NCI-H1092 (cell line): ENCODE measurements at places on chromosomes 1 and 21.
A peak's percentile ranks its signal among the peaks of the same experiment; 100 is the strongest.

GRCh38 chr21:31180256-31181081, 142.2 kb upstream of the KRTAP19-8 start:
- peak; percentile 8 for DNase-seq

DNA sequence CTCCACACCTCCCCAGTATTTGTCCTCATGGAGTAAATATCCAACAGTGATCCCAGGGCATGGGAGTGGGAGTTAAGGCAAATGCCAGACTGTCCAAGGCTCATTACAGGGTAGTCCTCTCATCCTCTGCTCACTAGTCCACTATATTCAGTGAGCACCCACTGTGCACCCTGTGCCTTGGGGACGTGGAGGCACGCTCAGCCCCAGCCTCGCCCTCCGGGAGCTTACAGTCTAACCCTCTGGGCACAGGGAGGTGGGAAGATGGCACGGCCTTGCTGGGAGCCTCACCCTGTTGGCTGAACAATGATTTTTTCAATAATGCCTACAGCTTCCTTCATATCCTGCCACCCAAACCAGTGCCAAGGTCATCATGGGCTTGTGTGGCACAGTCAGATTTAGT, 2.8 kb downstream of the HES2 start:
- no peak for DNase-seq

DNA sequence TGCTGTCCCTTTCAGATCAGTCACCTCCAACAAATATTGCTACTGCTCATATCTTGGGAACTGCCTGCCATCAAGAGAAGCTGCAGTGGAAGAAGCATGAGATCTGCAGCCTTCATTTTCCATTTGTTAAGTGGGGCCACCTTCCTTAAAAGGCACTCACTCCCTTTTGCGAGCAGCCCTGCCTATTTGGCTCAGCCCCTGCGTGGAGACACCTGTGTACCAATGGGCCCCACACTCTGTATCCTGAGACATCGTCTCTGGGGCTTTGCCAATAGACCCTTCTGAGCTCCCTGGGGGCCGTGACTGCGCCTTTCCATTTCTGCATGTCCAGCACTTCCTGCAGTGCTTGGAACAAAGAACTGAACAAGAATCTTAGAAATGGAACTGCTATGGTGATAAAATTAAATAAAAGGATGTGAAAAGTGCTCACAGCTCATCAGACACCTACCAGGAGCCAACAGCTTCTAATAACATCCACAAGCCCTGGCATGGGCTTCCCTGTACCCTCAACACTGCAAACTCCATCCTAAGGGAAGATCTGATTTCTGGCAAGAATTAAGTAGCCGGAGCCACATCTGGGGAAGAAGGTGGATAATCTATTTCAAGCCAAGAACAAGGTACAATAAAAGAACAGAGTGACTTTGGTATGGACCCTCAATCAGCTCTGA, 36.7 kb downstream of the PARP1 start:
- DNase-seq: no peak

DNA sequence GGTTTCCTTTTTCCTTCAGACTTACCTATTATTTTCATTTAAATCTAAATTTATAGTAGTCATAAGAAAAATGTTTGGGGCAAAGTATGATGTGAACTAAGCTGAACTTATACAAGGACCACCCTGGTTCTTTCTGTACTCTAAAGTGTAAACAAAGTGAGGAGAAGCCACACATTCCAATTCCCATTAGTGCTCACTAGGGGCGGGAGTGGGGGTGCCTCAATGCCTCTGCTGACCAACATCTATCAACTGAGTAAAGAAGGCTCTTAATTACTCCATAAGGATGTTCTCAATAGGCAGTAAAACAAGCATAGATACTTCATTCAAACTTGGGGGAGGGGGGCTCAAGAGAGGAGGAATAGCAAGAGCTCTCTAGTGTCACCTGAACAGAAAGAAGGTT, 151.7 kb downstream of the CDC42BPA start:
- DNase-seq: no peak

DNA sequence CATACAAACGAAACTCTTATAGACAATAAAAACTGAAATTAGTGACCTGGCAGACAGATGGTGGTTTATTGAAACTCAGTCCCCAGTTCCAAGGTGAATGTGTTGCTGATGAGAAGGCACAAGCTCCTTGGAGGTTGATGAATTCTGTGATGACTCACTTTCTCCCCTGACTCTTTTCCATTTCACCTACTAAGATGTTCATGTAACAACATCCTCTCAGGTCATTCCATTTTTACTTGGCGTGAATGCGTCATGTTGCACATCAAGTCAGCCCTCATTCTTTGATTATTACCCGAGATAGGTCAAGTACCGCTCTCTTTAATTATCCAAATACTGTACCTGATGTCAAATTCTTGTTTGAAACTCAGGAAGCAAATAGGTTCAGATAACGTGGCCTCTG, 10.1 kb upstream of the IL10RB start:
- DNase-seq: no peak

GRCh38 chr1:205760606-205761005, 10.6 kb upstream of the NUCKS1 start:
- no peak for DNase-seq

- DNase-seq: no peak
Observed at GRCh38 chr21:28294051-28294450, 698.6 kb downstream of the LTN1 start.

DNA sequence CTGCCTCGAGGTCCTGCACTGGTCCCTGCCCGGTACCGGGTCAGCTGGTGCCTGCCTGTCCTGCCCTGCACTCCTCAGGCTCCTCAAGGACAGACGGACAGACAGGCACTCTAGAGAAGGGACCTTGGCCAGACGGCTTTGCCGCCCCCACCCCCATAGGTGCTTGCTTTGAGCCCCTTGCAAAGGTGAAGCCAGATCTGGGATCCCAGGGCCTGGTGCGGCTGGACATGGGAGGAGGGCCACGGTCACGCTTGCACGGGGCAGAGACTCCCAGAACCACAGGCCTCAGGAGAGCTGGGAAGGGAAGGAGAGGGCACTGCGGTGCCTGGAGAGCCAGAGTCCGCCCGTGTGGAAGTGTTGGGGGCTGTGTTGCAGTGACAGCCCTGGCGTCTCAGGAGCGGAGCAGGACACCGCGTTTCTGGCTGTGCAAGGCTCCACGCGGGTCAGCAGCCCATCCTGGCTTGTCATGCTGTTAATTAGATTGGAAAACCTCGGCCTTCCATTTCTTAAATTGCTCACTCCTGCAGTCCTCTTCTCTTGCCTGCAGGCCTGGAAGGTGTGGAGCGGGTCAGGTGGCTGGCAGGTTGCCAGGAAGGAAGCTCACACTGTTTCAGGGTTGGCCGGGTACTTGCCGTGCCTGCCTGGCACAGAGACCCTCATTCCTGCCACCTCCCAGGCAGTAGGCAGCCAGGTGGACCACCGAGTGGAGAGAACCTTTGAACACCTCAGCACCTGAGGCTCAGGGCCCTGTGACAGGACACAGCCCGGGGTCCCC, 16.3 kb downstream of the COL18A1 start:
- no peak for DNase-seq

GRCh38 chr1:11610629-11611180, 43.5 kb downstream of the FBXO2 start:
- peak; percentile 52 for DNase-seq

GRCh38 chr1:157952601-157953000, 40.8 kb upstream of the KIRREL1 start:
- DNase-seq: no peak

- no peak for DNase-seq
Observed at GRCh38 chr1:5379176-5379759, 613.0 kb downstream of the NPHP4 start.

DNA sequence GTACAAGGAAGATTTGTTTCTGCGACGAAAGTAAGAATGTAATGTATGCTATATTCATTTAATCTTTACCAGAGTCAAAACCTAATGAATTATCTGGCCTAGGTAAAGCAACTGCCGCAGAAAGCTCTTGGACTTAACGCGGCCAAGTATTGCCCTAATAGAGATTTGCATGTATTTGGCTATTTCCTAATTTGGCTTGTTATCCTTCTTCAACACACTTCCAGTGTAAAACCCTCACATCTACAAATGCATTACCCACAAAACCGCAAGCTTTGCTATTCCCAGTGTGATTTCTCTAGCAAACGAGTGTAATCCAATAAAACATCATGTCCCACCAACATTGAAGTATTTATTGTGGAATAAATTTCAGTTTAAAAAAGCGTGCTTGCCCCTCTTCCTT, 123.8 kb upstream of the LMO4 start:
- no peak for DNase-seq

GRCh38 chr21:46243325-46243724, 14.8 kb upstream of the LSS start:
- no peak for DNase-seq

- DNase-seq: no peak
Observed at GRCh38 chr1:173249349-173249748, 42.2 kb upstream of the TNFSF4 start.

DNA sequence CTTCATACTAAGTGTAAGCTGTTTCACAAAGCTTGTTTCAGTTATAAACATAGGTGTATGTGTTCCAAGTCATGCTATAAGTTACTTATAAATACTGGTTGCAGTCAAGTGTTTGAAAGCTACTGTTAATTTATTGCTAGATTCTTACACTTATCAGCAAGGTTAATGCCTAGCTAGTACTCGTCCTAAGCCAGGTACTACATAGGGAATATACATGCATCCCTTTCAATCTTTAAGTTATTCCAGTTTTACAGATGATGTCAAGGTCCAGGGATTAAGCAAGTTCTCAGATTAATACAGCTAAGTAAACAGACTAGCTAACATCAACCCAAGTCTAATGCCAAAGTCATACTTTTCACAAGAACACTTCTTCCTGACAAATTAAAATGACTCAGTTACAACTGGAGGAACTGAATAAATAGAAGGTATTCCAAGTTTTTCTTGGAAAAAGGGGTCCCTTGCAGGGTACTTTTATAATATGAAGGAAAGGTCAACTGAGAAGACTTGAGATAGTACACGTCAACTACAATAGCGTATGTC, 652.2 kb upstream of the USP24 start:
- DNase-seq: no peak

GRCh38 chr1:198657550-198658064, 18.8 kb downstream of the PTPRC start:
- DNase-seq: no peak

- DNase-seq: no peak
Observed at GRCh38 chr1:31761883-31762282, 2.3 kb downstream of the ADGRB2 start.

DNA sequence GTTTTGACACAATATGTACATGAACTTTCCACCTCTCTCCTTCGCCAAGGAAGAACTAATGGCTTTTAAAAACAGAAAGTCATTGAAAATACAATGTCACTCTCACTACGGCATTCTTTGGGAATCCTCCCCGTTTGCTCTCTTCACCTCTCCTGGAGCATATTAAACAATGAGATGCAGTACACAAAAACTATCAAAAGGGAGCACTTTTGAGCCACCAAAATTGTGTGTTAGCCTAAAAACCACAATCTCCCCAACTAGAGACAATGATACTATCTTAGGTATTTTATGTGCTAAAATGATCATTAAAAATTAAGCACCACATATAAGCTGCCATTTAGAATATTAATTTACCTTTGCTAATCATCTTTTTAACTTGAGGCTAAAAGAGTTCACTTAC, 425.5 kb downstream of the KCTD3 start:
- DNase-seq: peak; percentile 11

- no peak for DNase-seq
Observed at GRCh38 chr1:202836623-202837403, 26.1 kb downstream of the PCAT6 start.

- no peak for DNase-seq
Observed at GRCh38 chr1:52725903-52726264, 369 bp upstream of the ZYG11B start.

DNA sequence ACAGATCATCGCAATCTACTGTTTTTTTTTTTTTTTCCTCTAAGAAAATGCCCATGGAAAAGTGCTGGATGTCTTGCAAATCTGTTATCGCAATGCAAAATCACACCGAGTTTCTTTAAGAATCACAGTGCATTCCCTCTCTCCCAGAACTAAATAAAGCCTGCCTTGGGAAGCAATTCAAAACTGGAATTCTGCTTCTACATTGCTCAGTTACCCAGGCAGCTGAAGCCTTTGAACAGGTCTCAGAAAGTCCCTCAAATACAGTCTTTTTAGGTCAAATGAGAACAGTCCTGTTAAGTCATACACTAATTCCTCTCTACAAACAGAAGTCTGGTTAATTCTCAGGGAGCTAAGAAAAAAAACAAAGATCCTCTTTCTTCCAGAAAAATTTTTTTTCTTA, 46.3 kb downstream of the SLC30A10 start:
- no peak for DNase-seq

DNA sequence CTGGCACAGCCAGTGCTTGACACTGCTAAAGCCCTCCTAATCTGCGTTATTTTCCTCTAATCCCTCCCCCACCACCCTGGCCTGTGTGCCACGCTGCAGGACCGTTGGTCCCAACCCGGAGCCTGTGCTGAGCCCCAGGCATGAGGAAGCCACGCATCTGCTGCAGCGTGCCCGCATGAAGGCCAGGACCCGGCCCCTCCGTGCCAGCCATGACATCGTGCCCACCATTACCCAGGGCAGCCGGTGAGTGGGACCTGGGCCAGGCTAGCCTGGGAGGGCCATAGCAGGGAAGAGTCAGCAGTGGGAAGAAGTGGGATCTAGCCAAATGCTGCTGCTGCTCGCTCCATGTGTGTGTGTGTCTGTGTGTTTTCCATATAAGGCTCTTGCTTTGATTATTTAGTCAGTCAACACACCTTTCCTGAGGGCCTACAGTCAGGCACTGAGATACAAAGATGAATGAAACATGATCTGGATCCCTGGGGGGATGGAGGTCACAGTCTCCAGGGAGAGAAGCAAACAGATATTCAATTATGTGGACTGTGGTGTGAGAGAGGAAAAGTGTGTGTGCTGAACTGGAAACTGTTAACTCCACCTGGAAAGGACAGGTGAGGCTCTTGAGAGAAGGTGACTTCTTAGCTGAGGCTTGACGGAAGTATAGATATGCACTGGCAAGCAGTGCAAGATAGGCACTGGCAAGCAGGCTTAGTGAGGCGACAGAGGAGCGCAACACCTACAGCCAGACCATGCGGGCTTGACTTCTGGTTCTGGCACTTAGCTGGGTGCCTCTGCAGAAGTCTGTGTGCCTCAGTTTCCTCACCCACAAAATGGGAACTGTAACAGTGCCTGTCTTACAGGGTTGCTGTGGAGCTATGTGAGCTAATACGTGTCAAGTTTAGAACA, 15.9 kb downstream of the KIAA1614 start:
- DNase-seq: peak; percentile 56

DNA sequence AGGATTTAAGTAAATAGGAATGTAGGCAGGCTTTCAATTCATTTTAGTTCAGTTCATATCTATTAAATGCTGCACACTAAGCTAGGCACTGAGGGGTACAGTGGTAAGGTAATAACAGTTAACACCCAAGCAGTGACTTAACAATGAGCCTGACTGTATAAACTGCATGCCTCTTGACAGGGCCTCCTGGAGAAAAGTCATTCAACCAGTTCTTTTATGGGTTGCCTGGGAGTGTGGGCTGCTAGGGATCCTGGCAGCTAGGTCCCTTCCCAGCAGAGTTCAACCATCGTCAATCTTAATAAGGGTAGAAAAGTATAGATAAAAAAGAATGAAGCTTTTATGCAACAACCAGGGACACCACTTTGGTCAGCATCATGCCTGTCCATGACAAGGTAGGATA, 8.1 kb upstream of the ALG14 start:
- no peak for DNase-seq
